Stimulated activated CD4-positive, alpha-beta T cell treated with anti-CD3 and anti-CD28 coated beads, Interleukin-1b, Interleukin-23, amount 100 ng/mL, for 1 hour (primary cell): ENCODE measurements at places on chromosomes 11 and 22.
A peak's percentile ranks its signal among the peaks of the same experiment; 100 is the strongest.

DNA sequence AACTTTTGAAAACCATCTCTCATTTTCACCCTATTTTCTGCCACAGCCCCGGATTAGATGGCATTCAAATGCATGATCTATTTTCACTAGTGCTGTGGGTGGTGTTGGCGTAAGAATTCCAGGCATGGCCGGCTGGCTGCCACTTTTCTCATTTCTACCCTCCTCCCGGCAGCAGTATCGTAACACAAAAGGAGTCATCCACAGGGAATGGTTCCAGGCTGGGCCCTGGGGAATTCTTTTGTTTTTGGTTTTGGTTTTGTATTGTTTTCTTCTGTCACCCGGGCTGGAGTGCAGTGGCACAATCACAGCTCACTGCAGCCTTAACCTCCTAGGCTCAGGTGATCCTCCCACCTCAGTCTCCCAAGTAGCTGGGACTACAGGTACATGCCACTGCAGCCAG lies 13.8 kb downstream of the JAML start:
- no peak for DNase-seq

DNA sequence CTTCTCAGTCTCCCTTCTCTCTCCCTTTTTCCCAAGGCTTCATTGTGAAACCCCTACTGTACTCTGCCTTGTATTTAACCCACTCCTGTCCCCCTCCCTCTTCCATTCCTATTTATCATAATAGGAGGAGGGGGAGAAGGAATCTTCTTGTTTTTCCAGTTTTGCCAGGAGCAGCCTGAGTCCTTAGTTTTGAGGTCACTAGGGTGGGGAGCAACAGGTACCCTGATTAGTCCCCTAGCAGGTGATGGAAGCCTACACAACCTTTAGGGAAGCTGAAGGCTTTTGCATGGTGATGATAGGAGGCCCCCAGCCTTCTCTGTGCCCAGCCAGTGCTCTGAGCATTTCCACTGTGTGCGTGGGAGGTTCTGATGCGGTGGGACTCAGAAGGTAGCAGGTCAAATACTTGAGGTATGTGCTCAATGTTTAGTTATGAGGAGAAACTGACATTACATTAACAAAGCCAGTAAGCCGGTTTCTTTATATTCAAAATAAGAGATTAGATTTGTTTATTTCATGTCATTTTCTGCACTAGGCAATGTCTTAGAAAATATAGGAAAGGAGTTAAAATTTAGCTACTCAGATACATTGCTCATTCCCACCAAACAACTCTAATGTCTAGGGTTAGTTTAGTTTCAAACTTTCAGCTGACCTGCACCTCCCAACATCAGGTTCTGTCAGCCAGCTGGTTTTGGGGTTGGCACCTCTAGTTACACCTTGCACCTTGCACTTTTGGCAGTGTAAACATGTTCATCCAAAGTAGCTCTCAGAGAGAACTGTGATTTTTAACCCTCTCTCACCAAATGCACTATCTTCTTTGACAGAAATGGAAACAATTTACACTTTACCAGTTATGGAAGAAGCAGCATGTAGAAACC lies 26.0 kb downstream of the PARVA start:
- DNase-seq = no peak

- DNase-seq = no peak
These were observed 8.0 kb downstream of the RNF121 start for GRCh38 chr11:71936825-71937224.

DNA sequence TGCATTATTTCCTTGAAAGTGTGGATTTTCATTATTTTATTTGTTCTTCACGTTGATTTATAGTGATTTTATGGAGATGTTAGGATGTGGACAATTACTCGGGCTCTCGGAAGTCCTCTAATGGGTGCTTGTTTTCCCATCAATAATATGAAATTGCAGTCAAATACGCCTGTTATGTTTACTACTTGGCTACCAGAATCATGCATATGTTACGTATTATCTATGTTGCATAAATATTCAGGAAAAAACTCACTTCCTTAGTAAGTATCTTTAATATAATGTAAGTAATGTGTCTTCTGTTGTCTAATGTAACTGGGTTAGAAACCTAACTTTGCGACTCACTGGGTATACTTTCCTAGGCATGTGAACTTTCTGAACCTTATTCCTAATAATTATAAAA lies 823.4 kb upstream of the CHORDC1 start:
- DNase-seq = no peak

DNA sequence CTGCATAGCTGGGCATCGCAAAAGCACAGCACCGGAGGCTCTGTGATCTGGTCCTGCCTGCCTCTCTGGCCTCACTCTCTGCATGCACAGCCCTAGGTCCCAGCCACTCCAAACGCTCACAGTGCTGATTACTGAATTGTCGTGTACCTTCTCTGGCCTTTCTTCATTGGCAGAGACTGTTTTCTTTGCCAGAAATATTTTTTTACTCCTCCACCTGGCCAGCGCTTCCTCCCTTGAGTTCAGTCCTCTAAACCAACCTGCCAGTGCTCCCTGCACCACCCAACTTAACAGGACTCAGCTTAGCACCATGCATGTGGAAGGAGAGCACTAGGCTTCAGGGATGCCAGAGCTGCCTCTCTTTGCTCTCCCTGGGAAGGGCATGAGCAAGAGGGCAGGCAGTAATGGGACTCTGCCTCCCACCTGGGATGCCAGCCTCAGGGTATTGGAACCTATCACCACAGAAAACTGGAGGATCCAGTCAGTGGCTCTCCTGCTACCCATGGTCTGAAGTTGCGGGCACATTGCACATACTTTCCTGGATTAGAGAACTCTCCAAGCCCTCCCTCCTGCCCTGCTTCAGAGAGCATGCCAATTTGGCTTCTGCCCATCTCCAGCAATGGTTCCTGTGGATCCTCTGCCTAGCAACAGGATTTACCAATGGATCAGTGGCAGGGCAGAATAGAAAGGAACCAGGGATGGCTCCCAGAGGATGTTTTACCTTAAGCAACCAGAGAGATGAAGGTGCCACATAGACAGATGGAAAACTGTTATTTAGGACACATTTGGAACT lies 37.0 kb upstream of the GNAZ start:
- DNase-seq = no peak

DNA sequence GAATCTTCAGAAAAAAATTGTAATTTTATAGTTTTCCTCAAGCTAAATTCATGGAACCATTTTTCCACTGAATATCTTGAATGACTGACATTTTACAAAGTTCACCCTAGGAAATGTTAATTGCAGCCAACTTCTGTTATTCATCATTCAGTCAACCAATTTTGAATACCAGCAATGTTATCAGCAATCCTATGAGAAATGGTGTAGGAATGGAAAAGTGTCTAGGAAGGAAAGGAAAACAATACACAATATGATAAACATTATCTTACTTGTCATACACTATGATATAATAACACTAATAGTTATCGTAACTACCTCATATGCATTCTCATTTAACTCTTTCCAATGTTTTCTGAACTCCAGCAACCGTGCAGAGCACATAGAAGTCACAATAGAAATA lies 790.5 kb upstream of the LRRC4C start:
- no peak for DNase-seq

DNA sequence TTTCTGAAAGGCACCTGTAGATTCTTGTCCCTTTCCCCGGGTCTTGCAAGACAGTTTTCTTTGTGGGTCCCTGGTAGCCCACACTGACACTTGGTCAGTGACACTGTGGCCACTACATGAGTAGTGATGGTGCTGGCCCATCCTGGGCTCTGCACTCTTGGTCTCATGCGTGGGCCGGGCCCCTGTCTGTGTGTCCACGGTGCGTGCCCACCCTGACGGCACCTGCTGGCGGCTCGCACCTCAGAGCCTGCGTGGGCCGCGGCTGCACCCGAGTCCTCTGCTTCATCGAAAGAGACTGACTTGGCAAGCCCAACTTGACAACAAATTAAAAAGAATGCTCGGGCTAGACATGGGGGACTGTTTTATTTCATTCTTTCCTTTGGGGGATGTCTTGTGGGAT lies 37.5 kb downstream of the ADAMTS15 start:
- no peak for DNase-seq

- DNase-seq = no peak
These were observed 517 bp downstream of the SPINDOC start for GRCh38 chr11:63813563-63814382.

DNA sequence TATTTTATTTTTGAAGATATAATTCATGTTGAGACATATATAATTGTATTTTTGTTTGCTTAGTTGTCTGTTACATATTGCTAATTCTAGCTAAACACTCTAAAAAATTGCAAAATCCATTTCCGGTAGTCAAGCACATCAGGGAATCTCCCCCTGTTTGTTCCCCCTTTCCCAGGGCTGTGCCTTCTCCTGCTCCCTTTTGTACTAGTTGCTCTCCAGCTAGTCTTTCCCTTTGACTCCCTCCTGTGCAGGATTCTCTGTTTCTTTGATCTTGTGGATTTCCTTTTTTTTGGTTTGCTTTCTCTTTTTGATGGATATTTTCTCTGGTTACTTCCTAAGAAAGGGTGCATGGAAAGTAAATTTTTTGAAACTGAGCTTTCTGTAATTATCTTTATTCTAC lies 188.1 kb upstream of the PLET1 start:
- no peak for DNase-seq

- no peak for DNase-seq
These were observed 62.6 kb upstream of the PHF21B start for GRCh38 chr22:45072322-45072903.

DNA sequence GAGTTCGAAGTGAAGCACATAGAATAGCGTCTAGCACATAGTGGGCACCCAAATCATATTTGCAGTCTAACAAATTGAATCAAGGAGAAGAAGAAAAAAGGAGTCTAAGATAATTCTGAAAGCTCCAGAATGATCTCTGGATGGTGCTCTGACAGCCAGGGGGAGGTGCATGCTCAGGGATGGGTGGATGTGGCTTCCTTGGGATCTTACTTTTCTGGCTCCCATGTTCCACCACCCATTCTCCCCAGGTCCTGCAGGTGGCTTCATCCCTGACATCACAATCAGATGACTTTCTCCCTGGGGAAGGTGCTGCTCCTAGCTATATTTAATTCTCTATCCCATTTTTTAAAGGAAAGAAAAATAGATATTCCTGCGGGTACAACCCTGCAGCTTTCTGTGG lies 381.9 kb downstream of the CADM1 start:
- no peak for DNase-seq

DNA sequence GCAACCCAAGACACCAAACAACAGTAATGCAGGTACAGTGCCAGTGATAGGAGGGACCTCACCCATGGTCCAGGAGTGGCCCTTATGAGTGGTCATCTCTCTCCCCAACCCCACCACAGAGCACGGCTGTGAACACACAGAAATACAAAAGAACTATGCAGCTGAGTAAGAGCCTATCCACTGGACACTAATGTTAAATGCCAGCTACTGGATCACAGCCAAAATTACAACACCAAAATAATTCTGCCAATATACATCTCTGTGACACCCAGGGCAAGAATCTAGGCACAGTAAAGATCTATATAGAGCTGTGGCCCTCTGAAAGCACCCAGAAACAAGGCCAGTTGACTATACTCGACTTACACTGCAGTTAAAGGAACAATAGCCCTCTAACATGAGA lies 22.8 kb upstream of the GPR83 start:
- DNase-seq = no peak

DNA sequence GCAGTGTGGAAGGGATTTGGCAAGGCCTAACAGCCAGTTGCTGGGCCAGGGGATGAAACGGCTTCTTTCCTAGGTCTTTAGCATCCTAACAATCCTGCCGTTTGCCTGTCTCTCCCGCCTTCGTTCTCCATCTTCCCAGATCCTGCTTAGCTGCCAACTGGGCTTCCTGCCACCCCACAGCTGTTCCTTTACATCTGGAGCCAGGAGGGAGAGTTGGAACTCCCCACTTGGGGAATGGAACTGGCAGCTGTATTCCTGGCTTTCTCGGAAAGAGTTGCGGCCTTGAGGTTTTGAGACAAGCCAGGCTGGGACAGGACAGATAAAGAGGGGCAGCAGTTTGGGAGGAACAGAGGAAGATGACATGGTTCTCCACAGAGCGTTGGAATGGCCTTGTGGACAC lies 59.6 kb downstream of the ST3GAL4 start:
- DNase-seq = no peak

GRCh38 chr11:94793822-94794221 lies 25.7 kb downstream of the AMOTL1 start:
- DNase-seq = no peak

GRCh38 chr11:14308114-14308896 lies 50.7 kb downstream of the RRAS2 start:
- no peak for DNase-seq

GRCh38 chr22:50292643-50293440 lies 14.6 kb downstream of the PLXNB2 start:
- no peak for DNase-seq

- no peak for DNase-seq
These were observed 69.4 kb upstream of the AMPD3 start for GRCh38 chr11:10385696-10386095.

GRCh38 chr11:87394924-87395323 lies 357.2 kb downstream of the TMEM135 start:
- no peak for DNase-seq

- no peak for DNase-seq
These were observed 11.1 kb downstream of the APOL3 start for GRCh38 chr22:36149441-36149840.

- DNase-seq = no peak
These were observed 1.8 kb upstream of the SERPIND1 start for GRCh38 chr22:20771918-20772625.

GRCh38 chr11:73995731-73996130 lies 13.1 kb upstream of the UCP2 start:
- no peak for DNase-seq

DNA sequence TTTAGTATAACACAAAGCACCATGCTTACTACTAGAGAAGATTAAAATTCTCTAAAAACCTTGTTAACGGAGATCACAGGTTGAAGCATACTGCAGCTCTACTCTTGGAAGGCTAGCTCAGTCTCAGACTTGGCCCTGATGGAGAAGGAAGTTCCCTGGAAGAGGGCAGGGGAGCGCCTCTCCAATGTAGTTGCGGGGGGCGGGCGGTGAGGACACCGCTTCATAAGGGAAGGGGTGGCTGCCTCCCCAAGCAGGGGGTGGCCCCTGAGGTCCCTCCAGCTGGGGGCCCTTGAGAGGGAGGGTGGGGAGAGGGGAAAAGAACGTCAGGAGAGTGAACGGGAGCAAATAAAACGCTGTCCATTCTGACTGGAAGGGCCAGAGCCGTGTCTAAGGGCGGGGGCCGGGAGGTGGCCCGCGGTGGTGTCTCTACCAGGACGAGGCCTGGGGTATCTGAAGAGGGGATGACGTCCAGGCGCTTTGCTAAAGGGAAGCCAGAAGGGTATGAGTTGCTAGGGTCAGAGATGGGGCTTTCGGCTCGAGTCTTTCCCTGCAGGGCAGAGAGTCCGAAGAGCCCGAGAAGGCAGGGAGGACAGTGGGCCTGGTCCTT lies 553 bp upstream of the USP47 start:
- DNase-seq = peak; percentile 7

DNA sequence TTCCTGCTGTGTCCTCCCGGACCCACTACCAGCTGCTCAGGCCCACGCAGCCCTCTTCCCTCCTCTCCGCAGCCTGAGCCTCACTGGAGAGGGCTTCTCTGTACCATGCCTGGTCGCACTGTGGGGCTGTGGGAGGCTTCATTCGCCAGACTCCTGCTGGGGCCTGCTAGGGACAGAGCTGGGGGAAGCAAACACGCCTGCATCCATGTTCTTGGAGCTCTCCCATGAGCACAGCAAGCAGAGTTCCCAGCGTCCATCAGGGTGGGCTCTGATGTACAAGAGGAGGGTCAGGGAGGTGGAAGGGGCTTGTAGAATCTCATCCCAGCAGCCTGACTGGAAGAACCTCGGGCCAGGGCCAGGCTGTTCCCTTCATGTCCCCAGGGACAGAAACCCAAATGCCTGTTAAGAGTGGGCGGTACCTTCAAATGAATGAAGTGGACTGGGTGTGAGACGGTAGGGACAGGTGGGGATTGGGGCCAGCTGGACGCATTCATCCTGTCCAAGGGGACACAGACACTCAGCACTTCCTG lies 59.9 kb downstream of the MPPED1 start:
- DNase-seq = no peak
